DMS 273 treated with DMSO at 0.1 percent for 48 hours (cell line): ENCODE measurements at places on chromosomes 7 and 10.
A peak's percentile ranks its signal among the peaks of the same experiment; 100 is the strongest.

GRCh38 chr10:75987616-75988015 is 556.2 kb downstream of the LRMDA start:
- no peak for DNase-seq

GRCh38 chr7:33495207-33495606 is 365.8 kb downstream of the BBS9 start:
- DNase-seq, result no peak

DNA sequence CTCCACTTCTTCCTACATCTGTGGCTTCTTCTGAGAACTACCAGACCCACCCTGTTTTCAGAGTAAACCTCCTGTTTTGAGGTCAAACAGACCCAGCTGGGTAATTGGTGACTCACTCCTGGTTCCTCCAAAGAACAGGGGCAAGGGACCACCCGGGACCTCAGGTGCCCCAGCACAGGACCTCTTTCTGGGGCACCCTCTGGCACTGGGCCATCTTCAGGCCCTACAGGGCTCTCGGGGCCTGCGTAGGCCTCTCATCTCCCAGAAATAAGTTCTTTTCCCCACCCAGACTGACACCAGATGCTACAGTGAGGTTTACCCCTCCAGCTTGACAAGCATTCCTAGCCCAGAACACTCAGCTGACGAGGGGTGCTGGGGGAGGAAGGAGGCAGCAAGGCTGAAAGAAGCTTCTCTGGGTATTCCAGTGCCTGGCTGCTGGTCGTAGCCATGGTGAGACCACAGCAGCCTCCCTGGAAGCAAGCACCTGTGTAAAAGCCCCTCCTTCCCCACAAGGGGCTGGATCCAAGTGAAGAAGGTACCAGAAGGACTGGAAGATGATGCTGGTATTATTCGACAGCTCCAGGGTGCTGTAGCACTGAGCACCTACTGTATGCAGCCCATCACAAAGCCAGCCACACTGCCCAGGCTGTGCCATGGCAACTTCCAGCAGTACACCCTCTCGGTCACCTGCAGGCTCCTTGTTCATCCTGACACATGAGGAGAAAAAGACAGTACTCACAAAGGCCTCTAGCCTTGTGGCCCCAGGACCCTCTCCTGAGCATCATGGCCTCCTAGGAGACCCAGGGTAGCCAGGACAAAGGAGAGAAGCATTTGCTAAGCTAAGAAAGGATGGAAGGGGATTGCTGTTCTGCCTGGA is 47.4 kb downstream of the ALOX5 start:
- no peak for DNase-seq

DNA sequence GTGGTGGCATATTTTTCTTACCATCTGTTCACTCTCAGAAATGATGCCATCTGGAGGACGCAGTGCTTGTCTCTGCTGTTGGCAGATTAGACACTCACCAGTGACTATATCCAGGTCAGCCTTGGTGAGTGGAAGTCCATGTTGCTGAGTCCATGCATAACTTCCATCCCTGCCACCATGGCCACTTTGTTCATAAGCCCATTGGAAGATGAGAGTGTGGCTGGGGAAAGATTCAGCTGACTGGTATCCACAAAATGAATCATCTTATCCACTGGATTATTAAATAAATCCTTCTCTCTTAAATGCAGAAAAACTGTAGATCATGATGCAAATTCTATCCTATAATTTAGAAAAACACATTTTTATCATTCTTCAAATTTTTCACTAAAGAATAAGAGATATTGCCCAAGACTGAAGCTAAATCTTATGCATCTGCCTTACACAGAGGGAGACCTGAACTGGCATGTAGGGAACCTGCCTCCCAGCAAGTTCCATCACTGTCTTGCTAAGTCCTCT is 726.9 kb downstream of the TNS3 start:
- no peak for DNase-seq

GRCh38 chr7:5470167-5470532 is 46.5 kb upstream of the TNRC18 start:
- DNase-seq, result no peak

GRCh38 chr7:41446606-41447449 is 256.1 kb downstream of the INHBA start:
- no peak for DNase-seq

DNA sequence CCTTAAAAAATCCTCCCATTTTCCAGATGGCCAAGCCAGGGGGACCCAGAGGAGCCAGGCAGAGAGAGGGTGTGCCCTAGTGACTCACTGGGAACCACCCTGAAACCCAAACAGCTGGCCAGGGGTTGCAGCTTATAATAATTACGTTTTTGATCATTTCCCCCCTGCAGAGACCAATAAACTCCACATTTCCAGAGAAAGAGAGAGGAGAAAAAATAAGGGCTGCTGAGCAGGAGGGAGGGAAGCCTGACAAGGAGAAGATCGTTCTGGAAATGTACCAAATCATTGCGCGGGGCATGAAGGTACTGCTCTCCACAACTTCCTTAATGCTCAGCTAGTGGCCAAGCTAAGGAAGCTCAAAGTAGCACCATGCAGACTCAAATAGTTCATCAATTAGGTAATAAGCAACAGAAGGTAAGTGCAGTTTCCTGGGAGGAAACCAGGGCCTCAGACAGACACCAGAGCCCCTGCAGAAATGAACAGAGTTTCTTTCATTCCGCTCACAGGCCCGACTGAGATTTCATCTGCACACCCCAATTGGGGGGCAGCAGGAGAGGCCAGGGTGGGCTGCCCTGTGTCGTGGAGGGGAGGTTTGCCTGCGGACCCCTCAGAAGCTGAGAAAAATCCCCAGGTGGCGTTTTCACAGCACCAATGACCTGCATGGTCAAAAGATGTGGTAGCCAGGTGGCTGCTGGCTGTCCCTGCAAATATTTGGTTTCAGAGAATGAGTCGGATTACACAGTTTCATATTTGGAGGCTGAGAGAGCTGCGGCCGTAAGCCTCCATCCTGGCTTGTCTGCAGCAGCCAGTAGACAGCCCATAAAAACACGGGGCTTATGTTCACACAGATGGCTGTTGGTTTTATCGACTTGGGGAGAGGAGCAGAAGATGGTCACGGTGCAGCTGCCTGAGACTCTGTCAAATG is 153.2 kb upstream of the LYZL2 start:
- DNase-seq, result peak; percentile 73

DNA sequence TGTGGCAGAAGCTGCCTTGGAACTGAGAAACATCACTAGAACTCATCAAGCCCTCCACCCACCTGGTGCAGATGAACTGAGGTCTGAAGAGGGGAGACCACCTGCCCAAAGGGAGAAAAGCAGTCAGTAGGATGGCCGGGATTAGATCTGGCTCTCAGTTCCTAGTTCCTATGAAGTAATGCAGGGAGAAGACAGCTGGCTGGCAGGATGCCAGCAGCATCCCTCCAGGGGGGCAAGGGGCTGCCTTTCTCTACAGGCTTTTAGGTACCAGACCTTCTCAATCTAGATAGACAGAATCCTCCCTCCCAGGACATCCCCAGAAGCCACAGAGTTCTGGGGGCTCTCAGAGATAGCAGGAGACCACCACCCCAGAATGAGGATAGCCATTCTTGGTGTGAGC is 7.8 kb downstream of the CRHR2 start:
- no peak for DNase-seq

- DNase-seq, result no peak
These were observed 9.7 kb downstream of the HYCC1 start for GRCh38 chr7:23004247-23004520.

DNA sequence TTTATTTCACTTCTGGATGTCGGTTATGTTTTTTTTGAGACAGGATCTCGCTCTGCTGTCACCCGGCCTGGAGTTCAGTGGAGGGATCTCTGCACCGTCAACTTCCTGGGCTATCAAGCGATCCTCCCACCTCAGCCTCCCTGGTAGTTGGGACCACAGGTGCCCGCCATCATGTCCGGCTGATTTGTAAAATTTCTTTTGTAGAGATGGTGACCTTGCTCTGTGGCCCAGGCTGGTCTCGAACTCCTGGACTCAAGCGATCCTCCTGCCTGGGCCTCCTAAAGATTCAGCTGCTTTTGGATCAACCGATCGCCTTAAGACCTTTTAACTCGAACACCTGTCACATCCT is 606 bp upstream of the RABGEF1 start:
- no peak for DNase-seq

DNA sequence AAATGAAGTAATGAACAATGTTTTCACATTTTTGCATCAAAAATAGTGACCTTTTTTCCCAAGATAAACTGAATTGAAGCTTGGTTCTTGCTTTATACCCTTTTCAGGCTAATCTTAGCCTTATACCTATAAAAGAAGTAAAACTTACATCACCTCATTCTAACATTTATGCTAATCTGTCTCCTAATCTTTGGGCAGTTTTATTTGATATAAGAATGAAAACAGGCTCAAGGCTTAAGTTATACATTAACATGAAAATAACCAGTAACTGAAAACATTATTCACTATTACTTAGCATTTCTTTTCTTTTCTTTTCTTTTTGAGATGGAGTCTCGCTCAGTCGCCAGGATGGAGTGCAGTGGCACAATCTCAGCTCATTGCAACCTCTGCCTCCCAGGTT is 113.1 kb downstream of the HIBADH start:
- DNase-seq, result no peak

- DNase-seq, result no peak
These were observed 44.2 kb downstream of the FEZF1 start for GRCh38 chr7:122260336-122260735.

DNA sequence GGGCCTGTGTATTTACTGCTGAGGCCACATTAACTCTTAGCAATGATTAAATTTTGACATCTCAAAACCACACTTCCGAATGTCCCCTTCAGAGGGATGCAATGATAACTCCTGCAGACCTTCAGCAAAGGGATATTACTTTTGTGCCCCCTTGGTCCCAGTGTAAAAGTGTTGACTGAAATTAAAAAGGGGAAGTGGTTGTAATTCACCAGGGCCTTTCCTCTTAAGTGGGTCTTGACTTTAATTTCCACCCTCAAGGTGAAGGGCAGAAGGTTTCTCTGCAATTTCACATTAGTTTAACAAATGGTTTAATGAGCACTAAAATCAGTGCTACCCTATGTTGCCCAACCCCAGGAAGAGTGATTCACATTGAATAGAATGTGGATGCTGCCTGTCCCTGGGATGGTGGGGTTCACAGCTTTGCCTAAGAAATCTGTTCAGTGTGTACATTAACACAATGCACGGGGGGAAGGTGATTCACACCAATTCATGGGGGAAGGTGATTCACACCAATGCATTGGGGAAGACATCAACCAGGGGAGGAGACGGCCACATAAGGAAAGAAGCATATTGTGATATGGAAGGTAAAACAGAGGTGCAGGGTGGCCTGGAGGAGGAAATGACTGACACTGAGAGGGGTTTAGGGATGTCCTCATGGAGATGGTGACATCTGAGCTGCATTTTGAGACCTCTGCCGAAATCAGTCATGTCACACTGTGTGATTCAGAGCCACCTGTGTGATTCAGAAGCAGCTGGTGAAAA is 19.4 kb upstream of the TNS3 start:
- no peak for DNase-seq

GRCh38 chr7:8109196-8110022 is 140.8 kb downstream of the GLCCI1 start:
- no peak for DNase-seq

DNA sequence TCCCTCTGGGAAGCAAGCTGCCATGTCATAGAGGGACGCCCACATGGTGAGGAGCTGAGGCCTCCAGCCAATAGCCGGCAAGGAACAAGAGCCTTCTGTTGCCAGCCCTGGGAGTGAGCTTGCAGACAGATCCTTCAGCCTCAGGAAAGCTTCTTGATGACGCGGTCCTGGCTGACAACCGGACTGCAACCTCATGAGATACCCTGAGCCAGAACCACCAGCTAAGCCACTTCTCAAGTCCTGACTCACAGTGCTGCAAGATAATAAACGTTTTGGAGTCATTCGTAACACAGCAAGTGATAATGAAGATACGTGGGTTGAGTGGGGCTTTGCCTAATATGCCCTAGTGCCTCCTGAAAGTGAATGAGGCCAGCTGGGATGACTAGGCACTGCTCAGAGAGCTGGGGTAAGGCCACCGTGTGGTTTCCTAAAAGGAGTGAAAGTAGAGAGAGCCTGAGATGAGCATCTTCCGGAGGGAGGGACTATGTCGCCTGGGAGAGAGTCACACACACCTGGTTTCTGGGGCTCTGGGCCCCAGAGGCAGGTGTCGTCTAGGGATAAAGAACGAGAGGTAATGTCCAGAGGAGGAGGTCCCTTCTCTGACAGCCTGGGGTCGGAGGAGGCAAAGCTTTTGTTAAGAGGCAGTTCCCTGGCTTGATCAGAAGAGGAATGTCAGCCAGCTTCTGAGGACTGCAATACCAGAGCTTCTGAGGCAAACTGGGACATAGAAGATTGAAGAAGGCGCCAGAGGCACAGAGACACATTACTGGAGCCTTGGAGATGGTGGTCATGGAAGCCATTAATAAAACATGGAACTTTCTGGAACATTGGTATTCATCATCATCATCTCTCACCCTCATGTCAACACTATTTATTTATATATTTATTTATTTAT is 53.6 kb downstream of the PYROXD2 start:
- peak; percentile 36 for DNase-seq

- DNase-seq, result no peak
These were observed 8.2 kb downstream of the ZFAND2A start for GRCh38 chr7:1151653-1152425.

- no peak for DNase-seq
These were observed 25.0 kb downstream of the SHH start for GRCh38 chr7:155787171-155787851.

GRCh38 chr7:42197451-42197850 is 39.6 kb downstream of the GLI3 start:
- DNase-seq, result no peak
